ENCODE measurements at places on chromosomes 7 and 10. TPM values are rescaled to one million over a fixed set of nuclear protein-coding genes. Genes with fewer than 3 reads are reported as not detected.

DNA sequence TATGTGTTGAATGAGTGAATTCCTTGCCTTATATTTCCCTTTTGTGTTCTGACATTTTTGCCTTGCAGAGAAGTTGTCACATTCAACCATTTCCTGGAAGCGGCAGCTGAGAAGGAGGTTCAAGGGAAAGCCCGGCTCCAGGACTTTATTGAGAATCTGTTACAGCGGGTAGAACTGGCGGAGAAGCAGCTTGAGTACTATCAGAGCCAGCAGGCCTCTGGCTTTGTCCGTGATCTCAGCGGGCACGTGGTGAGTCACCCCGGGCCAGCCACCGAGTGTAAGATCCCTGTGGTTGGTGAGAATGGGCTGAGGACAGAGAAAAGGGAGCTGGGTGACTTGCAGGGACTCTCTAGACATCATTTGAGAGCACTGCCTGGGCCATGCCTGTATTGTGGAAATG is 14.2 kb downstream of the ZNF365 start:
- DNase-seq: no peak

DNA sequence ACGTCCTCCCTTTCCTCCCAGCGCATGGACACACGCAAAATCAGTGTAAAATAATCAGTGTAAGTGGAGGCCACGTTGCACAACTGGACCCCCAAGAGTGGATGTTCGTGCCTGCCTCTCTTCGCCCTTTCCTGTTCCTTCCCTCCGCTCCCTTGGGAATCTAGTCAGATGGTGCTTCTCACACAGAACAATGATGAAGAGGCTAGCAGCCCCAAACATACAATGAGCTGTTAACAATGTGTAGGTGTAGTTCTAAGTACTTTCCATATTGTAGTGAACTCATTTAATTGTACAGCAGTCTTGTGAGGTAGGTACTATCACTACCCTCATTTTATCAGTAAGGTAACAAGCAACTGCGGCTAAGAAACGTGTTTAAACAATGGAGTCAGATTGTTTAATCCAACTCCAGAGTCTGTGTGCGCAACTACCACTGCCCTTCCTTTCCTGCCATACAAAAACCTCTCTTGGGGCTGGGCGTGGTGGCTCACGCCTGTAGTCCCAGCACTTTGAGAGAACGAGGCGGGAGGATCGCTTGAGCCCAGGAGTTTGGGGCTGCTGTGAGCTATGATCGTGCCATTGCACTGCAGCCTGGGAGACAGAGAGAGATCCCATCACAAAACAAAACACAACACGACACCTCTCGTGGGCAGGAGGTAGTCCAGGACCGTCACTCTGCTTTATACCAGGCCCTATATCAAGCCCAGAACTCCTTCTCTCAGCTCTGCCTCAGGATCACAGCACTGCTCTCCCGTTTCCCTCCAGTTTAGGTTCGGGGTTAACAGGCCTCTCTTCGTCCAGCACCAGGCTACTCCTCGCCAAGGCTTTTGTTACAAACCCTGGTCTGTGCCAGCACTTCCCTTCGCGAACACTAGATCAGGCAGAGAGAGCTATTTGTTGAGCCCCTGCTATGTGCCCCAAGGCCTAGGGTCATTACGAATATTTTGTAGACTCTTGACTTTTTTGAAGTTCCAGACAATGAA is 1.1 kb downstream of the FKBP9 start:
- peak; percentile 89 for DNase-seq

DNA sequence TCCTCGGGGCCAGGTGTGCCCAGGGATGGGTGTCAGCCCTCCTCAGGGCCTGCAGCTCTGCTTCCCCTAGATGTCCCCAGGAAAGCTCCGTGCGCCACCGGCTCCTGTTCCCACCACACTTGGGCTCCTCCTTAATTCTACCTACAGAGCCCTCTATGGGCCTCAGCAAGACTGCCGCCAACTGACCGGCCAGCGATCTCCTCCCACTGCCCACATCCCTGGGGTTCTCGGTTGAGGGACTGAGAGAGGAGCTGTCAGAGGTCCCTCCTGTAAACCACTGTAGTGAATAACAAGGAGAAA is 5.3 kb upstream of the LDB3 start:
- DNase-seq: no peak

GRCh38 chr10:99768556-99768955 is 13.9 kb upstream of the ABCC2 start:
- peak; percentile 62 for DNase-seq

PNLIPRP2 gene
- not detected for total RNA-seq
